ENCODE measurements at places on chromosomes 7 and 10.
A peak's percentile ranks its signal among the peaks of the same experiment; 100 is the strongest.

DNA sequence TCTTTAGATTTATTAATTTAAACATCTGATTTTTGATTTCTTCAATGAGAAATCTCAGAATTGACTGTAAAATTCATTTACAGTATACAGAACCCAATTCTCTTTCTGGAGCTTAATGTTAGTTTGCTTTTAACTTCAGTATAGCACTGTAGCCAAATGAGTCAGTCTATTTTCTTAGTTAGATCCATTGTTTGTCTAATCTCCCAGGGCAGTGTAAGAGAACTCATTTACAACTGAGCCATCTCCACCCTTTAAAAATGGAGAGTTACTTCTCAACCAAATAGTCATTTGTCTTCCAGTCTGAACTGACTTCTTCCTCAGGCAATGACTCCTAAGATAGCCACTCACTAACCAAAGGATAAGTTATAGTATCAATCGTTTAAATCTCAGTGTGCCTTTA lies 3.0 kb upstream of the WNT2 start:
- DNase-seq, result no peak

DNA sequence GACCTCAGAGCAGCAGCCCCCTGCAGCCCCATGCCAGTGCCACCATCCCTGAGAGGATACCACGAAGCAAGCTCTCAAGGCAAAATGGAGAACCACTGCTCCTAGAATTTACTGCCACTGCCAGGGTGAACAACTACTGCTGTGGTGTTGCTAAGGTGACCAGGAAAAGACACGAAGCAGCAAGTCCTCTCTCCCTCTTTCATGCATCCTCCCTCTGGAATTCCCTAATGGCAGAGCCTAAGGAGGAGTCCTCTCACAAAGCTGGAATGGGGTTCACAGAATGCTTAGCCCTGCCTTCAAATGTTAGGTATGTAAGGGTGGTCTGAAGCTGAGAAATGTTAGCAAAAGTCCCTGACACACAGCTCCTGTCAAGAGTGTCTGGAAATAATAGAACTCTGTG lies 35.8 kb upstream of the NPSR1 start:
- DNase-seq, result no peak

- no peak for DNase-seq
Measured at GRCh38 chr7:132322970-132323369, 253.3 kb downstream of the PLXNA4 start.

GRCh38 chr10:125857185-125857760 lies 23.8 kb downstream of the DHX32 start:
- DNase-seq, result no peak

DNA sequence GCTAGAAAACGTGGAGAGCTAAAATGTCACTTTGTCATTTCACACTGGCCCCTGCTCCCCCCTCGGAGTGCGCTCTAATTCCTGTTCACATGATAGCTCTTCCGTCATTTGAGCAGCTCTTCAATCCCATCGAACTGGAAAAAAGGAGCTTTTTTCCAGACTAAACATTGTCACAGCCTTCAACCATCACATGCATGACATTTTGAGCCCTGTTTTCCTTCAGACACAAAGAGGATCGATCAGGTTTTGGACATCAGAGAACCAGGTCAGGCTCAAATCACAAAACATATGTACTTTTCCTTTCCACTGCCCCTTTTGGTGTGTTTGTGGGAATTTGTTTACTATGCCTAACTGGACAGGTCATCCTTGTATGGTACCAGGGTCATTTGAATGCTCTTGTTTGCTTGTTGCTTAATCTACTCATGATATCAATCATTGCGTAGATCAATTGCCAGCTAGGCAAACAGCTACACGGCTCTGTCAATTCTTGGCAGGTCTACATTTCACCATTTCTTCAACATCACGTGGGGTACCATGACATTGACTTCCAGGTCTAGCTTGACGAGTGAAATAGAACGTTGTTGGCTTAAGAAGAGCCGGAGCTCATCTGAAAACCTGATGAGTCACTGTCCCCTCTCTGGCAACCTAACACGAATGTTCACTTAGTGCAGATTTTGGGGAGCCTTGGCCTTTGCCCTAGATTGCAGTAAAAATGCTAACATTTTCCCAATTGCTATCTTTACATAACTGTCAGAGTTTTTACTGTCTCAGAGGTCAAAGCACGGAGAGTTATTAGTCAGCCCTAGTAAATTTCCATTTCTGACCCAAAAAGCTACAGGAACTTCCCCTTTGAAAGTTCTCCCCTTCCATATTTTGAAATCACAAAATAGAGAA lies 87.3 kb downstream of the LYZL2 start:
- no peak for DNase-seq

DNA sequence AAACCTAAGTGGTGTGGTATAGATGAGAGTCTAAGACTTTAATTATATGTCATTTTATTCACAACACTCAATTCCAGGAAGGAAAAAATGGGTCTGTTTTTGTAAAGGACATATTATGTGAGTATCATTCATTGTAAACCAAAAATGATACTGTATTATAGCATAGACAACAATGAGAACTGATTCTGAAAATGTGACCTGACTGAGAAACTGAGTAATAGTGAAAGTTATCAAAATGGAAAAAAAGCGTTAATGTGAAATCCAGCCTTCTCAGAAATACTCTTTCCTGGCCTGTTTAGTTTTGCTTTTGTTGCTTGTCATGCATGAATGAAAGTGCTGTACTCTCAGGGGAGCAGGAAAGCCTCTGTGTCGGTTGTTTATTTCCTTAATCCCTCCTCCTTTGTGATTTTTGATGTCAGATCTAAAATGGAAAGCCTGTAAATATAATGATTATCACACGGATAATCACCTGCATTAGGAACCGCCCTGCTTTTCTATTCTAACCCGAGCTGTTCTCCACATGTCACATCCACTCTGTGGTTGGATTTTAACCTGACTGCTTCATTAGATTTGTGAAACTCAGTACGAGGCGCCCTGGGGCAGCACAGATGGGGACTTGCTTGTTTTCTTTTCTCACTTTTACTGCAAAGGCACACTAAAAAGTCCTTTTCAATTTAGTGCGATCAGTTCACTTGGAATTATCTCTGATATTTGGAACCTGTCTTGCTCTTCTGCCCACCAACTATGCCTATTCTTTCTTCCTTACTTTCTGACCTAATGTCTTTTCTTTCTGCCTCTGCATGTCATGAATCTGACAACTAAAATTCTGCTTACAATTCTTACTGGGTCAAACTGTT lies 240.9 kb upstream of the KAT6B start:
- DNase-seq, result peak; percentile 20

DNA sequence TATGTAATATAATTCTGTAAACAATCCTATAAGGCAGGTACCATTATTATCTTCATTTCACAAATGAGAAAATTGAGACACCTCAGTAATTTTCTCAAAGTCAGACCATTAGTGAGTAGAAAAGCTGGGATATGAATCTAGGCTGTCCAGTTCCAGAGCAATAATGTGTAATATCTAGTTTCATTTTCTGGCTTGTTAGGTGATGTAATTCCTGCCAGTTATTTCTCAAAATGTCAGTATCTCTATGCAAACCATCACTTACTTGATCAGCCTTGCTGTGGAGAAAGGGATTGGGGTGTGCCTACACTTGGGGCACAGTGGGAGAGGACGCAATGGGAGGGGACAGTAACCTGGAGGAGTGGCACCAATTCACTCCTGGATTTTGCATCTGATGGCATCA lies 157.5 kb downstream of the LYZL1 start:
- no peak for DNase-seq

DNA sequence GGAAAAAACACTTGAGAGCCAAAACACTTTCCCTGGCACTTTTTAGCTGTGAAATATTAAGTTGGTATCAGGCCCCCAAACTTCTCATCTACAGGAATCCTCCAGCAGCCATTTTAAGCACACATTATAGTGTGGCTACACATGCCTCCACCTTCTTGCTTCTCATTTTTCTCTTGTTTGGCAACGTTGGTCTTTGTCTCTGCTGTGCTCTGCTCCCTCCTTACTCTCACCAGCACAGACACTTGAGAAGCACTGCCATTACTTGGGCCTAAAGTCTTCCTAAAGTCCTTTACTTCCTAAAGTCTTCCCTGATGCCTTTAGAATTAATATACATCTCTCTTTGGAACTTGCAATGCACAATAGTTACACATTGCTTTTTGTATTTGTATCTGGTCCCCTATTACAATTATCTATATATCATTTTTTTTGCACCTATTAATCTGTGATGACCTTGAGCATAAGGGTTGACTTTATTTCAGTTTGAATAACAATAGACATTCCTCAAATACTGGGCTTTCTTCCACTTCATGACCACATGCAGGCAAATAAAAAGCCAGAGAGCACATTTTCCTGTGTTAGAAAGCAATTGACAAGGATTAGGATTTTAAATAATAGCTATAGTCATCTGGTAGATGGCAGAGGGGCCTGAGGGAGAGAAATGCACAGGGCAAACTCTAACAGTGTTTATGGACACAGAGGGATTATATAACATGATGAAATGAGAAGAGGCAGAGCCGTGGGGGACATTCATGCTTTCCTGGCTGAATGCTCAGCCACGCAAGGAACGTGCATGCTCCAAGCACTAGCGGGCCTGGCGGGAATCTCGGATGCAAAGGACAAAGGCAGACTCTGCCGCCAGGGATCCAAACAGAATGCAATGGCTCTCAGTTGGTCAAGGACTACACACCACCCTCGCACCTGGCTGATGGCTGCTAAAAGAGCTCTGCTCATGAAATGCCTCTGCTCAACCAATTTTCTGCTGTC lies 99.3 kb downstream of the CDC14C start:
- no peak for DNase-seq

DNA sequence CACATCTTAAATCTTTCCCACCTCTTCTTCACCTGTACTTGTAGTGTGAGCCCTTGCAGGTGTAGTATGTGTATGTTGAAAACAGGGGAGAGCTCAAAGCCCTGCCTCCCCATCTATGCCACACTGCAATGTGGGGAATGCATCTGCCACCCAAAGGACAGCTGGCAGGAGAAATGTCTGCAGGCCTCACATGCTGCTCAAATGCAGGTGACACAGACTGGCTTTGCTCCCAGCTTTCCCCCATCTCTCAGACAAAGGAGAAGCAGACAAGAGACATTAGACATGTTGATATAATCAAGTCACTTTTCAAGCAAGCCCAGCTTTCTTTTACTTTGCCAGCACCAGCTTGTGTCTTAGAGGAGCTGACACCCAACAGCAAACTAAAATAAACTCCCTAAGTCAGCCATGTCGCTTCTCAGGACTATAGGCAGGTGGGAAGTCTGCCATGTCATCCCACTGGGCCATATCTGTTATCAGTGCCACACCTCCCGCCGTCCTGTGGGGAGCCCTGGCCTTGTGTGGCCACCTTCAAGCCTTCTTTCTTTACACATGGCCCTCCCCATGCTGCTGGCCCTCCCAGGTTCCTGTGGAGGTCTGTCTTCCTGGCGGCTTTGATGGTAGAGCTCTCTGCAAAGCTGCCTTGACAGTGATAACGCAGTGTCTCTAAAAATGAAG lies 102.1 kb downstream of the CXCL12 start:
- no peak for DNase-seq
